ENCODE measurements at places on chromosomes 7 and 10. TPM values are rescaled to one million over a fixed set of nuclear protein-coding genes. Genes with fewer than 3 reads are reported as not detected.
A peak's percentile ranks its signal among the peaks of the same experiment; 100 is the strongest.

GRCh38 chr10:104127411-104127810, 5.4 kb downstream of the SFR1 start:
- no peak for DNase-seq

- DNase-seq: no peak
These were observed 197.3 kb downstream of the PPP1R9A start for GRCh38 chr7:95104739-95105138.

DNA sequence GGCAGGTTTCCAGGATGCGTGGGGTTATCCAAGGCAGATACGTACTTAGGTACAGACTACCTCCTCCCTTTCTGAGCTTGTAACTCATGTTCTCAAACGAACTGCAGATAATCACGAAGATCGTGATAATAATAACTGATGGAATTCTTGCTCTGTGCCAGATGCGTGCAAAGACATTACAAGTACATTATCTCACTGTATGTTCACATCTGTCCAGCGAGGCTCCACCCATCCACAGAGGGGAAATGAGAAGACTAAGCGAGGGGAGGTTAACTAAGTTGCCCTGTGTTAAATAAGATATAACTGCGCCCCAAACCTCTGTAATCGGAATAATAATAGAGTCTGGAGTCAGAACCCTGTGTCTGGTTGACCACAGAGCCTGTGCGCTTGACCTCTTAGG, 1.9 kb downstream of the GALNT17 start:
- DNase-seq: no peak

DNA sequence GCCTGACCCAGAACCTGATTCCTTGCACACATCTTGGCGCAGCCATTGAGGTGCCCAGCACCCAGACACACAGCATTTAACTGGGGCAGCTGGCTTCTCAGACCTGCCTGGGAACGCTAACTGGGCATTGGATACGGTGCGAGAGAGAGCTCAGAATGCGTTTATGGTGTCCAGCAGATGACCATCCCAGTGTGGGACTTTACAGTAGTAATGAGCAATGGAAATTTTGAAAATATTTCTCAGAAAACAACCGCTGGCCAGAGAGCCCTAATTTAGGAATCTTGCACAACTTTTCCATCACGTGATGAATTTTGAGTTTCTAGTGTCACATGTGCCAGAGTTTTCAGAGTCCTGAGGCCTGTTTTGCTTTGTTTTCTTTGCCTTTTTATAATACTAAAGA, 78.2 kb upstream of the SEC61G start:
- peak; percentile 57 for DNase-seq

DNA sequence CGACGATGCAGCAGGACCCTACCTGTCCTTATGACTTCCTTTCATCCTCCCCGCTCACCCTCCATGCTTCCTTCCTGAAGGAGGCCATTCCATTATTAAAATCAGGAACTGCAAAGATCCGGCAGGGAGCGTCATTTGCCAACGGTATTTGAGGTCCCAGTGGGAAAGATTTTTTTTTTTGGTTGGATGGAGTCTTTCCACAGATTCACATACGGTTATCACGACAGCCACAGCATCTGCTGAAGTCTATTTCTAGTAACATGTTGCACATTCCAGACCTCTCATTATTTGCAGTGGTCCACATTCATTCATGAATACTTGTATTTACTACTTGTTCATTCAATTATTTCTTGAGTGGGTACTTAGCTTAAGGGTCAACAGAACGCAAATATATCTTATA, 94.7 kb upstream of the LYZL2 start:
- no peak for DNase-seq

- no peak for DNase-seq
These were observed 94.3 kb upstream of the PDE1C start for GRCh38 chr7:32164341-32164996.

GRCh38 chr10:37643187-37643586, 214.2 kb downstream of the ZNF248 start:
- no peak for DNase-seq

DNA sequence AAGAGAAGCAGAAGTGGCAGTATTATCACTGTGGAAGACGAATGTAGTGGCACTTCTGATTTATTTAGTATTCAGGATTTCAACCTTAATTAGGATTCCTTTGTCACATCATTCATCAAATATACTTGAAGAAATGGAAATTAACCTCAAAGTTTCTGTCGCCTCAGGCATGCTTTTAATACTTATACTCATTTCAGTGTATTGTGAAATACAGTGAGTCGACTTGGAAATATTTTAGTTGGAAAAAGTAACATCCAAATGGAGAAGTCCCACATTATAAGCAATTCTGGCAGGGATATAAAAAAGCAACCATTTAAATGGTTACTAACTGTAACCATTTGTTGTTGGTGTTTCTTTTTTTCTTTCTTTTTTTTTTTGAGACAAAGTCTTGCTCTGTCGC, 648.8 kb downstream of the ARL4A start:
- DNase-seq: no peak

DNA sequence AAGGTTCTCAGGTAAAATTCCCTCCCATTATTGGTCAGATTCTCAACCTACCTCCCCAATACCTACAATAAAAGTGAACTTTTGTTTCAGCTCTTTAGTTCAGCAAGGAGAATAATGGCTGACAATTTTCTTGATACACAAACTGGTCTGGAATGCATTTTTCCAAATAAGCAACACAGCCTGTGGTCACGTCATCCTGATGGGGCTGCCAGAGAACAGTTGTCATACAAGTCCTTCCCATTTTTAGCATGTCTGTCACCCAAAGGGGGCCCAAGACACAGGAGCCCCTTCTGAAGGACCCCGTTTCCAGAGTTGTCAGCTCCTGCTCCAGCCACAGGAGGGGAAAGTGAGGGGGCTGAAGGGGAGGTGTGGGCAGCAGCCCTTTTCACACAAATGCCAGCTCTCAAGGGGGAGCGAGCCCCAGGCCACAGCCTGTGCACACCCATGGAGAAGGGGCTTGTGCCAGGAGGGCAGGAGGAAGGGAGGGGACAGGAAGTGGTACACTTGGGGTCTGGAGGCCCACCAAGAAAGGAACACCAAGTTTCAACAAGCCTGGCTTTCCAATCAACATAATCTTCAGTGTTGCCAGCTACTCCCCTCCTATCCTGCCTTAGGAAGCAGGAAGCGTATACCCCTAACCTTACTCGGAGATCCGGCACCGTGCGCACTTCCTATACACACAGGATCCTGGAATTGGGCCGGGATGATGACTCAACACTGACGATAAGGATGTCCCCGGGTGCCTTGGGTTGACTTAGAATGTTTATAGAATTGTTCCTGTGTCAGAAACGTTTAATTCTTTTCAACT, 43.4 kb upstream of the PDLIM1 start:
- DNase-seq: peak; percentile 53

DNA sequence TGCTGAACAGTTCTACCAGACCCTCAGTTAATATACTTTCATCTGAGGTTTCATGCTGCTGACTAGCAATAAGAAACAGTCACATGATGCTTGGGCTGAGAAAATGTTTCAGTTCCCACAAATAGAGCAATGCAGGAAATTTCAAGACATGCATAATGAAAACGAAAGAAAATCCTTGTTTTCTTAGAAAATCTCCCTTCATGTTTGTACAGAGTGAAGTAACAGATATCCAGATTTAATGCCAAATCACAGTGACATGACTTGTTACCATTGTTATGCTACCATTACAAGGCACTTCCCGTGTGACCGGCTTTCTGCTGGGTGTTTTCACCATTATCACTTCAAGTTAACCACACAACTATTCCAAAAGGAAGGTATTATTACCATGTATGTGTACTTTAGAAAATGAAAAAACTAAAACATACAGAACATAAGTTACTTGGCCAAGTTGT, 121.7 kb downstream of the DOCK4 start:
- no peak for DNase-seq

DNA sequence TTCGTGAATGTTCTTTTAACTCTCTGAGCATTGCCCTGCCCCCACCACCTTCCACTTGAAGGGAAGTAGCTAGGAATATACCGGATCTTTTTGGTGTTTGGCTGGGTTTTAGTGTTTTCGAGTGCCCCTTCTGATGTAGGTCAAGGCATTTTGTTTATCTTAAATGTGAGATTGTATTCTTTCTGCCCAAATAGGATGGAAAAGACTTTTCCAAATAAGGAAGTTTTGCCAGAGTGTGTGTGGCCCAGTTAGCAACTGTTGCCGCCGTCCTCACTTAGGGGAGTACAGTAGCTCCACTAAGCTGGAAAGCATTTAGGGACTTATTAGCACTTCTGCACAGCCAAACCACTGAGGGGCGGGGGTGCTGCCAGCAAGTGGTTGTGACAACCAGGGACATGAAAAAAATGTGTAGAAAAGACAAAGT, 29.8 kb upstream of the VCL start:
- DNase-seq: no peak

DNA sequence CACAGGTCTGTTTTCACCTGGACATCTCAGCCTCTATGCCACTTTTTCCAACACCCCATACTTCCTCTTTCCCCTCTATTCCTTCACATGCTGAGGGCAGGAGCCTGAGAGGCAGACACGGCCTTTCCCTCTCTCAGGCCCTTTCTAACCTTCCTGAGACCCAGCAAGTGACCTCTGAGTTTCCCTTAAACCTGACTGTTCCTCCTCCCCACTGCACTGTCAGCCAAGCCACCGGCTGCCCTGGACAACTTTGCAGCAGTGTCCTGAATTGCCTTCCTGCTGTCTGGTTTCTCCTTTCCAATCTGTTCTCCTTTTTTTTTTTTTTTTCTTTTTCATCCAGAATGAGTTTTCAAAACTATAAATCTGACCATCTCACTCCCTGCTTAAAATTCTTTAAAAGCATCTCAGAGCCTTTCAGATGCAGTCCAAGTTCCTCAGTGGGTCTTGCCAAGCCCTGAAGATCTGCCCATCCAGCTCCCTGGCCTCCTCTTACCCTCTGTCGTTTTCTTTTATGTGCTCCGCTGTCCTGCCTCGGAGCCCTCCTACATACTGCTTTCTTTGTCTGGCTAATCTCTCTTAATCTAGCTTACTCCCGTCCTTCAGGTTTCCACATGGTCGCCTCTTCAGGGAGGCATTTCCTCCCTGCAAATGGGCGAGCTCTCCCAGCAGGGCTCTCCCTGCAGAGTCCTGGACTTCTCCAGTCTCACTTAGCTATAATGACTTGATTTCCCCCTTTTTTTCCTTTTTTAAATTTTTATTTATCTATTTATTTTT, 30.5 kb downstream of the SLC13A4 start:
- no peak for DNase-seq

GRCh38 chr7:42614636-42615035, 297.2 kb downstream of the C7orf25 start:
- DNase-seq: no peak

GRCh38 chr7:25804154-25804553, 347.8 kb upstream of the NFE2L3 start:
- DNase-seq: no peak

DNA sequence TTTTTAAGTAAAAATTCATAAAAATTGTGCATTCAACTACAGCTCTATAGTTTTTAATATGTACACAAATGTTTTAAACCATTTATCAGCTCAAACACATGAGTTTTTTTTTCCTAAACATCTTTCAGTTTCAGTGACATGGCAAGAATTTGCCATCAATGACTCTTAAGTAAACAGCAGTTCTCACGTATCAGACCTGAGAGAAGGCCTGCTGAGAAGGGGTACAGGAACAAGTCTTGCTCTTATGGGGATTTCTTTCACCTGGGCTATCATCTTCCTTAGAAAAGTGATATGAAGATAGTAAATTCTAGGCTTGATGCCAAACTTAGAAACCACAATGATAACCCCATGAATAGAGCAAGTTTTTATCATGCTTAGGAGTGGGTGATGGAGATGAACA, 467.8 kb downstream of the ARL4A start:
- no peak for DNase-seq

DNA sequence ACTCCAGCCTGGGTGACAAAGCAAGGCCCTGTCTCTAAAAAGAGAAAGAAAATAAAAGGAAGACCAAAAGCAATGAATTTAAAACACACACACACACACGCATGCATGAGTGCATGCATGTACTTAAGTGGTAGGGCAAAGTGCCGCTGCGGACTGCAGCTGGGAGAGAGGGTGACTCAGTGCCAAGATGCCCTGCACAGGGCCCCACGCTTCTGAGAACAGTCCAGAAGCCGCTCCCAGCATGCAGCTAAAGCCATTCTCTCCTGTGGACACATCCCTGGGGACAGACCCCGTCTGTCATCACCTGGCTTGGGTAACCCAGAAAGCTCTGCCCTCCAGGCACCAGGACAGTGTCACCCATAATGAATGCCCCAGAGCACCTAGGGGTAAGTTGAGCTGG, 61.0 kb upstream of the MYL10 start:
- DNase-seq: no peak

GRCh38 chr10:70743430-70743788, 41.8 kb downstream of the TBATA start:
- DNase-seq: no peak

DNA sequence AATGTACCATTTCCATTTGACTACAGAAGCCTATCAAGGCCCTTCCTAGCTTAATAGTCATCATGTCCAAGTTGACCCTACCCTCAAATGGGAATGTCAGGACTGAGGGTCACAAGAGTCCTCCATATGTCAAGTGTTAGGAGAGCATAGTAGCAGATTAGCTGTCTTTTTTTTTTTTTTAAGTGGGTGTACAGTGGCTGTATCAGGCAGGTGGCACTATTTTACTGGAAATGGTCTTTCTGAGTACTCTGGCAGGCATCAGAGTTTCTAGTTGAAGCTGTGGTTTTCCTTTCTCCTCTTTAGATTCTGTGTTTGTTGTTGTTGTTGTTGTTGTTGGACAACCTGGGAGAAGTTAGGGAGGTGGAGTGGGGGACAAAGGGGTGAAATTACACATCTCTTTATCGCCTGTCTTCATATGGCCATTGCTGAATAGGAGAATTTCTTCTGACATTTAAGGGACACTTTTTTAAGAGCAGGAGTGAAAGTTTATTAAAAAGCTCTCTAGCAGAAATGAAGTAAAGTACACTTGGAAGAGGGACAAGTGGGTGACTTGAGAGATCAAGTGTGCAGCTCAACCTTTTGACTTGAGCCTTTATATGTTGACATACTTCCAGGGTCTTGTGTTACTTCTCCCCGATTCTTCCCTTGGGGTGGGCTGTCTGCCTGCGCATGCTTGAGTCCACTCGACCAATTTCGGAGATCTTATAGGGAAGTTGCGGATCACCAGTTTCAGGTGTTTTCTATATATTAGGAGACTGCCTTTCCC, 104.1 kb upstream of the FOXP2 start:
- no peak for DNase-seq

- DNase-seq: no peak
These were observed 4.4 kb downstream of the SH2D4B start for GRCh38 chr10:80542053-80542452.

The PDGFA gene
- 5.7 TPM for total RNA-seq

The CHPF2 gene
- 19.3 TPM for total RNA-seq

The TUBB8 gene
- not detected for total RNA-seq

The KIN gene
- total RNA-seq: 10.3 TPM

The PPP1R3A gene
- total RNA-seq: not detected

The HECW1 gene
- total RNA-seq: 4.0 TPM

The STEAP4 gene
- 8.8 TPM for total RNA-seq

The OR9A2 gene
- 0.22 TPM for total RNA-seq

The PTPN20 gene
- 5.0 TPM for total RNA-seq

The ACTA2 gene
- 1,365 TPM for total RNA-seq

The ZNF746 gene
- total RNA-seq: 17.4 TPM

The MSMB gene
- not detected for total RNA-seq

The NPTX2 gene
- 0.38 TPM for total RNA-seq

The SAMD8 gene
- 32.9 TPM for total RNA-seq

The MOGAT3 gene
- total RNA-seq: not detected

The DMTF1 gene
- 59.9 TPM for total RNA-seq

The PNLIPRP2 gene
- not detected for total RNA-seq

The ZNF680 gene
- total RNA-seq: 34.1 TPM

The ADAM22 gene
- 7.2 TPM for total RNA-seq

All from ovary (tissue), 10 donors.